ENCODE measurements at places on chromosomes 7 and 10.

- no peak for DNase-seq
Observed at GRCh38 chr7:20222219-20222828, 5.1 kb upstream of the MACC1 start.

- no peak for DNase-seq
Observed at GRCh38 chr7:157898261-157898660, 561.5 kb downstream of the DNAJB6 start.

DNA sequence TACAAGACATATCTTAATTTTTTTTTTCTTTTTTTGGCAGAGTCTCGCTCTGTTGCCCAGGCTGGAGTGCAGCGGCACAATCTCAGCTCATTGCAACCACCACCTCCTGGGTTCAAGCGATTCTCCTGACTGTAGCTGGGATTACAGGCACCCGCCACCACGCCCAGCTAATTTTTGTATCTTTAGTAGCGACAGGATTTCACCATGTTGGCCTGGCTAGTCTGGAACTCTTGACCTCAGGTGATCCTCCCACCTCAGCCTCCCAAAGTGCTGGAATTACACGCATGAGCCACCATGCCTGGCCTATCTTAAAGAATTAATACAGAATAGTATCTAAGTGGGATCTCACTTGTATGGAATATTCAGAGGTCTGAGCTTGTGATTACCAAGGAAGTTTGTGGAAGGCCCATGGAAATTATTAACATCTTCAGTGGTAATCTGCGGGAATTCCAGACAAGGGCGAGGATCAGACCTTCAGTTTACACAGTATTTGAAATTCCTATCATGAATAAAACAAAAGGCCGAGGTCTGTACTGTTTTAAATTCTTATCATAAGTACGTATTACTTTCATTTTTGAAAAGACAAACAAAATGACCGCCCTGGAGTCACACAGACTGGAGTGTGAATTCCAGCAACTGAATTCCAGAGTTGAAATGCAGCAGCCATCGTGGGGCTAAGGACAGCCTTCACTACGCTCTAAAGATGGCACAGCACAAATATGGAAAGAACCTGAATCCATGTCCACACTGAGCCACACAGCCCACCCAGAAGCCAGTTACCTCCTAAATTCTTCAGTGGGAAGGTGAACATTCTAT, 16.7 kb downstream of the GPRIN2 start:
- DNase-seq: no peak

DNA sequence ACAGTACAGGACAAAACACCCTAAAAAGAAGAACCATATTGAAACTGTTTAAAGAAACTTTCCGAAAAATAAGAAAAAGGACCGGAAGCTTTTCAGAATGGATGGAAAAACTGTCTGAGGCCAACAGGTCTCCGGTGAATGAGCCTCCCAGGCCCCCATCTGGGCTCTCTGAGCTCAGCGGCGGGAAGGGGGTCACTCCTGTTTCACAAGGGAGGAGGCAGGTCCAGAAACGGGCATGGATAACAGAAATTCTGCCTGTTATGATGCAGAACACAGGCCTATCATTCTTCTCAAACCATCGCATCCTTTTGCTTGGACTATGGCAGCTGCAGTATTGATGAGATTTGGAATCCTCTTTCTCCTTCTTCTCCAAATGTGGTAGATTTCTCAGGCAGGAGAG, 58.9 kb upstream of the SHH start:
- DNase-seq: no peak

DNA sequence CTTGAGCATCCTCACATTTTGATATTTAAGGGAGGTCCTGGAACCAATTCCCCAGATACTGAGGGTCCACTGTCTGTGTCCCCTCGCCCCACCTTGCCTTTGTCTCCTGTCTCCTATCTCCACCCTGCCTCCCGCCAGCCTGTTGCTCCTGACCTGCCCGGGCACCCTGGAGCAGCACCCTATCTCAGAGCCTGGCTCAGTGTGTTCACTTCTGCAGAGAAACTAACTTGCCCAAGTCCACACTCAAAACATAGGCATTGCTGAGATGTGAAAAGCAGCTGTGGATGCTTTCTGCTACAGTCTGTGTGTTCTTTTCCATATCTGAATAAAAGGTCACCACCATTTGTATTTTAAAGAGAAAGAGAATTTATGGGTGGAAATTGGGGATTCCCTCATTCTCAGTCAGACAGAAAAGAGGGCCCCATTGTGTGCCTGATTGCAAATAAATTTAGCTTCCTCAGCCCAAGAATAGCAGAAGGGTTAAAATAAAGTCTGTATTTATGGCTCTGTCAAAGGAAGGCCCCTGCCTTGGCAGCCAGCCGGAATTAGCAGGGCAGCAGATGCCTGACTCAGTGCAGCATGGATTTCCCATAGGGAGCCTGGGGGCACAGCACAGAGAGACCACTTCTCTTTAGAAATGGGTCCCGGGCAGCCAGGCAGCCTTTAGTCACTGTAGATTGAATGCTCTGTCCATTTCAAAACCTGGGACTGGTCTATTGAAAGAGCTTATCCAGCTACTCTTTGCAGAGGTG, 161.3 kb downstream of the EGFR start:
- DNase-seq: no peak

DNA sequence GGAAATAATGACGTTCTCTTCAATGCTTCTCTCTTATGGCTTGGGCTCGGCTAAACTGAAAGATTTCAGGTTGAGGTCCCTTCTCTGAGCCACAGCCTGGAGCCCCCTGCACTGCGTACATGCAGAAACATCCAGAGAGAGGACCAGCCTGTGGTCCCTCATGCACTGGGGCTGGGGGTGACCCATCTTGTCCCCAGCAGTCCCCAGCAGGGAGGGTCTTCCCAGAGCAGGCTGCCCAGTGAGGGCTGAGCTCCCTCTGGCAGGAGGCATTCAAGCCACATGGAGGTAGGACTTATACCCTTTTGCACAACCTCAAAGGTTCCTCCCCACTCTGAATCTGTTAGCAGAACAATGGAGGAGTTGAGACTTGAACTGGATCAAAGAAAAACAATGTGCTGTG, 7.4 kb downstream of the GDF10 start:
- DNase-seq: no peak

- no peak for DNase-seq
Observed at GRCh38 chr7:7907306-7907705, 61.3 kb upstream of the GLCCI1 start.

DNA sequence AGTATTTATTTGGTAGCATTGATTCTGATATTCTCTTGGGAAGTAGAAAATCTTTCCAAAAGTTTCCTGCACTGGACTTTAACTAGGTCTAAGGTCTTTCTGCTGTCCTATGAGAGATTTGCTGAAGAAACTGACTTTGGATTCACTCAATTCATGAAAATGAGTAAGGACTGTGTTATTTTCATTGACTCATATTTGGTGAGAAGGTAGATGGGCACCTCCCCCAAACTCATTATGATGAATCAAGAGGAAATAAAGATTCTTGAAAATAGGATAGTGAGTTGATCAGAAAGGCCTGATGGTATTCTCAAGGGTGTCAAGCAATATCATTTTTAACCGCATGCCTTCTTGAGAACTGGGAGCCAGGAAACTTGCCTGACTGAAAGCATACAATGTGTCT, 110.3 kb downstream of the RNF133 start:
- no peak for DNase-seq

- no peak for DNase-seq
Observed at GRCh38 chr10:3850999-3851937, 66.3 kb upstream of the KLF6 start.

GRCh38 chr10:103543617-103544525, 50.4 kb downstream of the NEURL1 start:
- no peak for DNase-seq

Data from forelimb muscle (tissue), 1 donor.